ENCODE measurements at places on chromosomes 1 and 21.

- no peak for DNase-seq
- no peaks in the 10 kb centered on the region for H3K36me3 ChIP-seq
- no peak overlapping the region for H3K27ac ChIP-seq
- H3K4me1 ChIP-seq, result no peaks in the 10 kb centered on the region
- H3K27me3 ChIP-seq, result no peaks in the 10 kb centered on the region
- H3K4me3 ChIP-seq, result no peak overlapping the region
Measured at GRCh38 chr1:107264007-107264406, 123.2 kb downstream of the NTNG1 start.

GRCh38 chr1:192993426-192994085 is 65.6 kb downstream of the UCHL5 start:
- no peaks in the 10 kb centered on the region for H3K27me3 ChIP-seq
- no peaks in the 10 kb centered on the region for H3K36me3 ChIP-seq
- no peaks in the 10 kb centered on the region for H3K4me1 ChIP-seq
- H3K4me3 ChIP-seq, result no peak overlapping the region
- no peak overlapping the region for H3K27ac ChIP-seq

- no peak overlapping the region for H3K4me3 ChIP-seq
- no peaks in the 10 kb centered on the region for H3K27me3 ChIP-seq
- H3K36me3 ChIP-seq, result peaks cover 39% of the 10 kb centered on the region
- H3K27ac ChIP-seq, result peak overlapping the region; percentile 7
- no peak for DNase-seq
Measured at GRCh38 chr1:203682473-203683383, 56.1 kb downstream of the ATP2B4 start.

GRCh38 chr1:29358183-29358582 is 121.9 kb downstream of the PTPRU start:
- no peak overlapping the region for H3K27ac ChIP-seq
- no peaks in the 10 kb centered on the region for H3K27me3 ChIP-seq
- DNase-seq, result no peak
- no peaks in the 10 kb centered on the region for H3K4me1 ChIP-seq

GRCh38 chr1:234721476-234722269 is 111.7 kb upstream of the IRF2BP2 start:
- no peaks in the 10 kb centered on the region for H3K36me3 ChIP-seq
- no peaks in the 10 kb centered on the region for H3K27me3 ChIP-seq
- DNase-seq, result no peak
- peak overlapping the region; percentile 95 for H3K27ac ChIP-seq
- peaks cover 96% of the 10 kb centered on the region for H3K4me1 ChIP-seq

GRCh38 chr1:181142096-181142958 is 53.8 kb downstream of the IER5 start:
- peaks cover 25% of the 10 kb centered on the region for H3K4me1 ChIP-seq
- H3K27me3 ChIP-seq, result no peaks in the 10 kb centered on the region
- peak overlapping the region; percentile 66 for H3K27ac ChIP-seq
- no peaks in the 10 kb centered on the region for H3K36me3 ChIP-seq
